Nephron progenitor cell (in vitro differentiated cells): ENCODE measurements at places on chromosomes 3 and 15.

DNA sequence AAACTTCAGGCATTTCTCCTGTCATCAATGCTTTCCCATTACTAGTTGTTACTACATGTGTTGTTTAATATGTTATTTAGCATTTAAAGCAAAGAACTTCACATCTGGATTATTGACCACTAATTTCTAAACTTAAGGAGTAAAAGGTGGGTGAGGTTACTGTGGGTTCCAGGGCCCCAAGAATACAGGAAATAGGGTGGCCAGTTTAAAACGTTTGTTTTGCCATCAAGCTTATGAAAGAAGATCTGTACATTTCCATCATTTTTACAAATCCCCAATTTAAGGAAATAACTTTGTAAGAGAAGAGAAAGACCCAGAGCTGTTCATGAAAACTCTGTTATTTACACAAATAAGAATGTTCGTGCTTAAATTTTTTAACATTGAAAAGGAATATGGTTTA, 54.5 kb upstream of the ACKR4 start:
- peaks cover 14% of the 10 kb centered on the region for H3K36me3 ChIP-seq
- H3K4me3 ChIP-seq = no peak overlapping the region
- no peaks in the 10 kb centered on the region for H3K27me3 ChIP-seq

GRCh38 chr3:178146406-178146831, 389.8 kb upstream of the KCNMB2 start:
- H3K36me3 ChIP-seq = peaks cover 19% of the 10 kb centered on the region
- no peaks in the 10 kb centered on the region for H3K27me3 ChIP-seq
- peak overlapping the region; percentile 42 for H3K4me3 ChIP-seq
- DNase-seq = no peak
- peaks cover 47% of the 10 kb centered on the region for H3K4me1 ChIP-seq
- H3K27ac ChIP-seq = peak overlapping the region; percentile 98

- H3K27ac ChIP-seq = no peak overlapping the region
- H3K4me1 ChIP-seq = peaks cover 24% of the 10 kb centered on the region
- H3K36me3 ChIP-seq = no peaks in the 10 kb centered on the region
Measured at GRCh38 chr3:129063841-129064482, 3.4 kb downstream of the GP9 start.

GRCh38 chr15:49900006-49900902, 218.8 kb downstream of the ATP8B4 start:
- no peaks in the 10 kb centered on the region for H3K36me3 ChIP-seq
- H3K27me3 ChIP-seq = no peaks in the 10 kb centered on the region
- H3K4me1 ChIP-seq = no peaks in the 10 kb centered on the region
- DNase-seq = no peak
- H3K27ac ChIP-seq = no peak overlapping the region

DNA sequence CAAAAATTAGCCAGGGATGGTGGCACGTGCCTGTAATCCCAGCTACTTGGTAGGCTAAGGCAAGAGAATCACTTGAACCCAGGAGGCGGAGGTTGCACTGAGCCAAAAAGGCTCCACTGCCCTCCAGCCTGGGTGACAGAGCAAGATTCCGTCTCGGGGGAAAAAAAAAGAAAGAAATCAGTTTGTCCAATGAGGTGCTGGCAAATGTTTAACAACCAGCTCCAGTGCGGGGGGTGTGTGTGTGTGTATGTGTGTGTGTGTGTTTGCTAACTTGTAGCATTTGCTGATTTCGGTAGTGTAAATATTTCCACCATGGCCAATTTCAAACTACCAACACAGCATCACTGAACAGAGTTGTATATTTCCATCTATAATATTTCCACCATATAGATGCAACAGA, 23.8 kb upstream of the IDH2 start:
- peaks cover 23% of the 10 kb centered on the region for H3K27me3 ChIP-seq
- DNase-seq = no peak
- H3K4me1 ChIP-seq = peaks cover 26% of the 10 kb centered on the region

DNA sequence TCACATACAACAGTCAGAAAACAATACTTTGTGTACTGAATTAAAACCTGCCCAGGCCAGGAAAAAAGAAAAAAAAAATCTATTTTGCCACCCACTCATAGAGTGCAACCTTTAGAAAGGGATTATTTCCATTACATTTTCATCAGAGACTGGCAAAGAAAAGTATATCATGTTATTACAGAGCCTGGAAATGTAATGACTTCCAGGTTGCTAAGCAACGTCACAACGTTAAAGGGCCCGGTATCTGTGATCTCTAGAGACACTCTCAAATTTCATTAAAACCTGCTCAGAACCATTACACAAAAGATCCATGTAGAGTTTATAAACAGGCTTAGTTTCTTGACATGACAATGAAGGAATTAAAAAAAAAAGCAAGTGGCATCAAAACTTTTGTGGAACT, 170.5 kb downstream of the CTNNB1 start:
- peaks cover 21% of the 10 kb centered on the region for H3K4me1 ChIP-seq
- H3K4me3 ChIP-seq = no peak overlapping the region
- H3K36me3 ChIP-seq = peaks cover 10% of the 10 kb centered on the region
- no peak for DNase-seq
- H3K27me3 ChIP-seq = peaks cover 11% of the 10 kb centered on the region
- H3K27ac ChIP-seq = peak overlapping the region; percentile 81

GRCh38 chr3:194421-194820, 2.1 kb upstream of the CHL1 start:
- DNase-seq = no peak
- H3K4me3 ChIP-seq = no peak overlapping the region
- peaks cover 27% of the 10 kb centered on the region for H3K27me3 ChIP-seq
- H3K36me3 ChIP-seq = no peaks in the 10 kb centered on the region
- no peak overlapping the region for H3K27ac ChIP-seq

DNA sequence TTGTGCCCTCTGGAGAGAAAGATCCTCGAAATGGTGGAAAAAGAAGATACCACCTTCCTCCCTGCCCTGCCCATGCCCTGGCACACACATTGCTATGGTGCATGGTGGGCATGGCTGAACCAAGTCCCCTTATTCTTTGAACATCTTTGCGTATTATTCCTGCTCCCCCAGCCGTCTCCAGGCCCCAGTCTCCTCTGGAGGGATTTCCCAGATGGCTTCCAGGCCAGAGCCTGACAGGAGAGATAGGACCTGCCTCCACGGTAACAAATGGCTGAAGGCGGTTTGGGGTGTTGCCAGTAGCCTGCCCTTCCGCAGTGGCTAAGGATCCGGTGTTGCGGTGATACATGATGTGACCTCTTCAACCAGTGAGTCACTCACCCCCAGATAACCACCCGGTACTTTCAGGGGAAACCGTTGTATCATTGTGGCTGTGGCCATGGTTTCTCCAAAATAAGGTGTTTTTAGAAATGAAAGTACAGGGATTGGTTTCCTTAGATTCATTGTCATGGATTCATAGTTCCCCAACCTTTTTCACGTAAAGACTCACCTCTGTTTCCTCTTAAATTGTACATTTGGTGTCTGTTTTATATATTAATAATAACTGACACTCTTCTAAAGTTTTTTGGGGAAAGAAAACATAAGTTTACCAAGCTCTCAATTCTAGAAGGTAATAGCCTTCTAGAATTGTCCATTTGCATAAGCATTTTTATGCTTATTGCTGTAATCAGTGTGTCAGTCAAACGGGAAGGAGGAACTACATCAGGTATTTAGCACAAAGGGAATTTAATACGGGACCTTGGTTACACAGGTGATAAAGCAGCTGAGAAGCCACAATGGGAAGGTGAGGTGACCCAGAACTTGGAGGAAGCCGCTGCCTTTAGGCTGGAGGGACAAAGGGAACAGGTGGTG, 25.9 kb downstream of the SMAD3 start:
- H3K36me3 ChIP-seq = peaks cover 20% of the 10 kb centered on the region
- H3K4me3 ChIP-seq = peak overlapping the region; percentile 48
- H3K27me3 ChIP-seq = peaks cover 13% of the 10 kb centered on the region
- DNase-seq = no peak
- peak overlapping the region; percentile 79 for H3K27ac ChIP-seq
- H3K4me1 ChIP-seq = peaks cover 74% of the 10 kb centered on the region

GRCh38 chr15:46856839-46857502, 860.3 kb upstream of the SEMA6D start:
- H3K4me1 ChIP-seq = peaks cover 15% of the 10 kb centered on the region
- DNase-seq = no peak
- no peak overlapping the region for H3K4me3 ChIP-seq
- H3K36me3 ChIP-seq = no peaks in the 10 kb centered on the region
- no peaks in the 10 kb centered on the region for H3K27me3 ChIP-seq

DNA sequence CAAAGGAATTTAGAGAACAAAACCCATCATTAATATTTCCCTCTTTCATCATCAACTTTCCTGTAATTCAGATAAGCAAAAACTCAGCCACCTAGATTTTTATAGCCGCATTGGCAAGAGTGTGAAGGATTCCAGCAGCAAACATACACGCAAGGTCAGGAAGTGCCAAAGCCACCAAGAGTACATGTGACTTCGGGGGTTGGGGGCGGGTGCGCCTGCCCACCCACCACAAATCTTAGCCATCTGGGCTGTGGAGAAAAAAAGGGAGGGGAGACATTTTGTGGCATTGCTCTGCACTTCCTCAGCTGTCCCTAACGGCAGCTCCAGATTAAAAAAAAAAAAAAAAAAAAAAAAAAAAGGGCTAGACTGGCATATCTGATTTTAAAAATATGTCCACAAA, 148.4 kb downstream of the TNIK start:
- peak; percentile 6 for DNase-seq
- H3K27ac ChIP-seq = no peak overlapping the region
- H3K4me3 ChIP-seq = no peak overlapping the region
- peaks cover 68% of the 10 kb centered on the region for H3K4me1 ChIP-seq
- H3K36me3 ChIP-seq = peaks cover 10% of the 10 kb centered on the region

DNA sequence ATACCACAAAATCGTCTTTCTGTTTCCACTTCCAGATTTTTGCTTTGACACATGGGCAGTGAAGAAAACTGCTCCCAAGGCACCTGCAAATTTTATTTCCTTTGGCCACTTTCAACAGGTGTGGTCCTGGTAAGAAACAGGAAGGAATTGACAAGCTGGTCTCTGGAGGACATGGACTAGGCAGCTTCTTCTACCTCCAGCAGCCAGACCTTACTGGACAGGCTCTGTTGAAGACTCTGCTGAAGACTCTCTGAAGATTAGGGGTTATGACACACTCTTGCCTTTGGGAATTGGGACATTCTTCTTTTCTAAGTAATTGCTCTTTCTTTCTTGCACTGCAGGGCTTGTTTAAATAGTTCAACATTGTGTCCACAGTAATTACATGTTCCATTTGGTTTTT, 147.7 kb upstream of the DCBLD2 start:
- no peak for DNase-seq
- H3K4me1 ChIP-seq = no peaks in the 10 kb centered on the region
- H3K4me3 ChIP-seq = no peak overlapping the region
- H3K36me3 ChIP-seq = no peaks in the 10 kb centered on the region

DNA sequence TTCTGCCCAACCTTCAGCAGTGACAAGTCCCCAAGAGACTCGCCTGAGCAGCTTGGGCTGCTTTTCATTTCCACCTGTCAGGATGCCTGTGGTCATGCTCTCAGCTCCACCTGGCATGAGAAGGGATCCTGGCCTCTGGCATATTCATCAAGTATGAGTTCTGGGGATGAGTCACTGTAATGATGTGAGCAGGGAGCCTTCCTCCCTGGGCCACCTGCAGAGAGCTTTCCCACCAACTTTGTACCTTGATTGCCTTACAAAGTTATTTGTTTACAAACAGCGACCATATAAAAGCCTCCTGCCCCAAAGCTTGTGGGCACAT, 3.5 kb downstream of the MYD88 start:
- H3K27me3 ChIP-seq = peaks cover 35% of the 10 kb centered on the region
- no peak overlapping the region for H3K4me3 ChIP-seq
- H3K36me3 ChIP-seq = peaks cover 14% of the 10 kb centered on the region
- no peak overlapping the region for H3K27ac ChIP-seq

DNA sequence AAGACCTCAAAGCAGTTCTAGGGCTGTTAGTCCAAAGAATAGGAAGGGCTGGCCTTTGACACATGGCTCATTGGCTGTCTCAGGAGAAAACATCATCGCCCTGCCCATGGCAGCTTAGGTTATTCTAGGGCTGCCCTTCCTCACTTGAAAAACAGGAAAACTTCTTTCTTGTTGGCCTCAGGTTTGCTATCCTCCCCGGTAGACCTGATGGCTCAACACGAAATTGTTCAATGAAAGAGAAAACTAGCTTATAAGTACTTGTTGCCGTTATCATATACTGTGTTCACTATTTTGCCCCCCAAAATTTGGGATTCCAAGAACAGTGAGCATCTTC, 602 bp upstream of the SLTM start:
- DNase-seq = no peak
- no peaks in the 10 kb centered on the region for H3K27me3 ChIP-seq
- peak overlapping the region; percentile 95 for H3K4me3 ChIP-seq

GRCh38 chr15:49343546-49343945, 79.5 kb upstream of the FGF7 start:
- H3K4me3 ChIP-seq = no peak overlapping the region
- H3K36me3 ChIP-seq = peaks cover 50% of the 10 kb centered on the region
- no peaks in the 10 kb centered on the region for H3K27me3 ChIP-seq
- no peak overlapping the region for H3K27ac ChIP-seq

DNA sequence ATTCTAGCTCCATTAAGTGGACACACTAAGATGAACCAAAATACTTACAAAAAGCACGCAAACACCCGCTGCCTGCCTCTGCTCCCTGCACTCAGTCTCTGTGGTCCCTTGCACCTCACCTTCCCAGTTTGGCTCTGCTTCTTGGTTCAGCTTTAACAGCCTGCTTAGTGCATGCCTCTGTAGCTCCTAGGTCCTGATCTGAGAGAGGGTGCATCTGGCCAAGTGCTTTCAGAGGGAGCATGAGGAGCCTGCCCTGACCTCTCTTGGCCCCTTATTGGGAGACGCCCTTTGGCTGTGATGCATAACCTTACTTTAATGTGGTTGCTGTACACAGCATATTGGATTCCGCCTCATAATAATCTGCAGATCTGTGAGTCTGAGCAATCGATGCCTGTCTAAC, 21.2 kb upstream of the ATP10A start:
- H3K4me1 ChIP-seq = peaks cover 4% of the 10 kb centered on the region
- DNase-seq = no peak
- no peaks in the 10 kb centered on the region for H3K27me3 ChIP-seq
- no peak overlapping the region for H3K4me3 ChIP-seq

- peaks cover 44% of the 10 kb centered on the region for H3K4me1 ChIP-seq
- H3K27ac ChIP-seq = no peak overlapping the region
- peak overlapping the region; percentile 78 for H3K4me3 ChIP-seq
- H3K27me3 ChIP-seq = peaks cover 100% of the 10 kb centered on the region
Measured at GRCh38 chr3:147411815-147412241, 2.7 kb downstream of the ZIC1 start.

GRCh38 chr3:154584041-154584440, 154.1 kb upstream of the GPR149 start:
- no peak for DNase-seq
- no peak overlapping the region for H3K27ac ChIP-seq
- peaks cover 4% of the 10 kb centered on the region for H3K4me1 ChIP-seq
- H3K27me3 ChIP-seq = peaks cover 3% of the 10 kb centered on the region

DNA sequence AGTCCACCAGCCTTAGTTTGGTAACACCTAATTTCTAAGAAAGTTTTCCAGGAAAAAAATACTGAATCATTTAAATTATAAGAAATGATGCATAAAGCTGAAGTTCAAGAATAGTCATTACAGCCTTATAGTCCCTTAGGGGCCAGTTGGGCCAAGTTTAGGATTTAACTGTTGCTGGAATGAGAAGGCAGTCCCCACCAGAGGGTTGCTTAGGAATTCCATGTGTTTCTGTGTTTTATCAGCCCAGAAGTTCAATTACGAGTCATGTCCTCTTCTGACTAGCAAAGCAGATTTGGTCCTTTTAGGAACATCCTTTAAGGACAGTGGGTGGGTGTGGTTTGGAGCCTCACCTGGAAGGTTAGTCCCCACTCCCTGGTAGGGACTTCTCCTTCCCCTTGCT, 57.0 kb upstream of the NR2E3 start:
- no peak for DNase-seq
- H3K27ac ChIP-seq = no peak overlapping the region
- H3K4me3 ChIP-seq = no peak overlapping the region
- peaks cover 2% of the 10 kb centered on the region for H3K4me1 ChIP-seq
- H3K27me3 ChIP-seq = peaks cover 1% of the 10 kb centered on the region
- peaks cover 9% of the 10 kb centered on the region for H3K36me3 ChIP-seq
